ENCODE measurements at places on chromosomes 12 and 14.

DNA sequence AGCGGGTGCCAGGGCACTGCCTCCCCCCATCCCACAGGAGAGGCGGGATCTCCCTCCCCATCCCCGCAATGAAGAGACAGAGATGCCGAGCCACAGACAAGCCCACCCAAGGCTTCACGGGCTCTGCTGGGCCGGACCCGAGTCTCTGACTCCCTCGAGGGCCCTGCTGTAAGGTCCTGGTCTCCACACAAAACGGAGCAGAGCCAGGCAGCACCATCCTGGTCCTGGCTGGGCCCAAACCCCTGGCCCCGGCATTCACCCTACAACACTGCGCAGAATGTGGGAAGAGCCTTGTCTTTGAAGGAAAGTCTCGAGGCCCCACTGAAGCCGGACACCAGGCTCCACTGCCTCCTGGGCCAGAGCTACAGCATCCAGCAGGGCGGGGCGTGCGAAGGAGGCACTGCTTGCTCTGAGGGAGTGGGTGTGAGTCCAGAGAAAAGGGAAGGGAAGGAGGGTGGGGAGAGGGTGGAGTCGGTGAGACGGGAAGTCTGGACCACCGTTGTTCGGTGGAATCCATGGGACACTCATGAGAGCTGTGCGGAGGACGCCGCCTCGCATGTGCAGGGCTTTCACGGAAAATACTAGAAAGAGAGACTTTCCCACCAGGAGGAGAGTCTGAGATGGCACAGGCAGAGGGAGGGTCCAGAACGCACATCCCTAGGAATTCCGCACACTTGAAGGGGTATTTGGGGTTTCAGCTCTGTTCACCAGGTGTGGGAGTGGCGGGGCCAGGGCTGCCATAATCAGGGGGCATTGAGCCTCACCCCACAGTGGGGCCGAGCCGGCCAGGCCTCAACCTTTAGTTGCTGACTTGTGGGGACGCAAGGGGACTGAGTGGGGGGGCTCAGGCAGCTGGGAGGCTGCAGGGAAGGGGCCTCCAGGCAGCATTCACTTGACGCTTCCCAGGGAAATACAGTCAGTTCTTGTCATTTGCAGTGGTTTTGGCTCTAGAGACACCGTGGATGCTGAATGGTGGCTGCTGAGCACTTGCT is 36.8 kb downstream of the GALNT9 start:
- no peak for DNase-seq

GRCh38 chr12:124412646-124413015 is 117.7 kb downstream of the RFLNA start:
- DNase-seq: no peak

DNA sequence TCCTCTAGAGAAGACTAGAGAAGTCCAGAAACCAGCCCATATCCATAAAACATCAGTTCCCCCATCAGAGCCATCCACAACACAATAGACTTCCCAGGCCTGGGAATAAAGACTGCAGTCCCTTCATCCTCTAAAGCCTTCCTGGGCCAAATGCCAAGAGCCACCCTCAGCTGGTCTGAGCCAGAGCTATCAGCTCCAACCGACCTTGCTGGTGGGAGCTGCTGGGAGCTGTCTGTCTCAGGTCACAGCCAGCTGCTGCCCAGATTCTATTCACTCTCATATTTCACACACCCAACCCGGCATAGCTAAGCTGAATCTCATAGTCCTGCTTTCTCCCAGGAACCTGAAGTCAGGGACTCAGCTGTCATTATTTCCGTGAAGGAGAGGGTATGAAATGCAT is 10.9 kb upstream of the TFCP2 start:
- no peak for DNase-seq

DNA sequence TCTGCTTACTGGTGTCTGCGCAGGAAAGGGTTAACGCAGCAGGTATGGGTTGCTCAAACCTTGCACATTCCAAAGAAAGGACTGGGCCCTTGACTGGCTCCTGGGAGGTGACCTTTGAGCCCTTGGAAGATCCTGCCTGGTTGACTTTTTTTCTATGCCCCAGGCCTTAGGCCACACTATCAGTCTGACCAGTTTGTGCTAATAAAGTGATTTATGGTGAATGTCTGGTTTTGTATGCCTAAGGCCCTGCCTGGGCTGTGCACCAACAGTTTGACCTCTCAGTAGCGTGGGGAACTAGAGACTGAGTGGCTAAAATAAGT is 61.4 kb upstream of the SCN8A start:
- DNase-seq: no peak

- DNase-seq: no peak
Observed at GRCh38 chr12:94445662-94446061, 14.0 kb downstream of the CEP83 start.

DNA sequence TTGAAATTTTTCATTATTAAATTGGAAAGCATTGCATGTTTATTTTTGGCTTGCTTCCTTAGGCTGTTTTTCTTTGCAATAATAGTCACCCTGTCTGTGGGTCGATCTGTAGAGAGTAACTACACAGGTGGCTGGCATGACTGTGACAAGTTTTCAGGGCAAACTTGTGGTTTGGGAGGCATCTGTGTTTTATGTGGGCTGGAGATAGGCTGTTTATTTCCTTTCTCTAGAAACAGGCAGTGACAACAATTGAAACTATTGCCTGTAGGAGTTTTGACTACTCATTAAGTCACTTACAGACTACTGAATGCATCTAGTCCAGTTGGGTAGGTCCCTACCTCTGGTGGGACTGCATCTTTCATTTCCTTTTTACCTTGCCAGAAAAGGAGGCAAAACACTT is 155.6 kb downstream of the DYRK2 start:
- DNase-seq: no peak

- no peak for DNase-seq
Observed at GRCh38 chr12:30197392-30198057, 413.8 kb upstream of the TMTC1 start.

GRCh38 chr14:89654998-89655397 is 238.0 kb upstream of the FOXN3 start:
- no peak for DNase-seq

DNA sequence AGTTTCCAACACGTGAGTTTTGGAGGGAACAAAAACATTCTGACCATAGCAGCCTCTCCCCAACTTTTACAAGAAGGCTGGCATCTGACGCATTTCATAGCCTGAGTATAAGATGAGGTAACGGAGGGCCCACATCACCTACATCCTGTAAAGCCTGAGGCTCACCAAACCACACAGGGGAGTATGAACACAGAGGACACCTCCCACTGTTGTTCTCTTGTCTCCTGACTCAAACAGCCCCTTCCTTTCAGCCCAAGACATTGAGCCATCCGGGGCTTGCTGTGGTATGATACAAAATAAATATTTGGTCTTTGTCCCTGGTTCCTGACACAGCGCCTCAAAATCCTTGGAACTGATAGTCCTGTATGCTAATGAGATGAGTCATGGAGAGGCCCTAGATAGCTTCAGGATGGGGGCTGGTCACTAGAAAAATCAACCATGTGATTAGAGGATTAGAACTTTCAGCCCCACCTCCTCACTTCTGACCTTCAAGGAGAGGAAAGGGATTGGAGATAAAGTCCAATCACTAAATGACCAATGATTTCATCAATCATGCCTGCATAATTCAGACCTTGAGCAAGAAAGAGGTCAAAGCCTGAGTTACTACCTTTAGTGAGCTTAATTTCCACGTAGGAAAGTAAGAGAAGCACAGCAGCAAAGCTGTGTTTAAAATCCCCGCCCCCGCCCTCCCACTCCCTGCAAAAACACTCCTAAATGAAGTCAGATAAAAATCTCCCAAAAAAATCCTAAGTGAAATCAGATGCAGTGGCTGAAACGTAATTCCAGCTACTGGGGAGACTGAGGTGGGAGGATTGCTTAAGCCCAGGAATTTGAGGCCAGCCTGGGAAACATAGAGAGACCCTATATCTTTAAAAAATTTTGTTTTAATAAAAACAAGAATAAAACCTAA is 236.4 kb downstream of the PCNX1 start:
- DNase-seq: no peak

DNA sequence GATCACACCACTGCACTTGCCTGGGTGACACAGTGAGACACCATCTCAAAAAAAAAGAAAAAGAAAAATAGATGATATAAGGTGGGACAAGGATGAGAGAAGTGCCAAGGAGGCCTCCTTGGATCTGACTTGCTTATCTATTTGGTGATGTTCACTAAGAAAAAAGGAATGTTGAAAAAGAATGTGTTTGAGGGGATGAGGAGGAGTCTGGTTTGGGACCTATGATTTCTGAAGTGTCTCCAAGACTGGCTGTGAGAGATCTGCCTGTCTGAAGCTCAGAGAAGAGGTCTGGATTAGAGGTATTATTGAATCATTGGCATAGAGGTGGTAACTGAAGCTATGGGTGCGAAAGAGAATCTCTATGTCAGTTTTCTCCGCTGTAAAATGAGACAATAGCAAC is 42.8 kb downstream of the BCAT1 start:
- no peak for DNase-seq

GRCh38 chr12:81440001-81440400 is 319.1 kb downstream of the PPFIA2 start:
- no peak for DNase-seq

- DNase-seq: no peak
Observed at GRCh38 chr14:59159169-59159568, 29.3 kb upstream of the DAAM1 start.

DNA sequence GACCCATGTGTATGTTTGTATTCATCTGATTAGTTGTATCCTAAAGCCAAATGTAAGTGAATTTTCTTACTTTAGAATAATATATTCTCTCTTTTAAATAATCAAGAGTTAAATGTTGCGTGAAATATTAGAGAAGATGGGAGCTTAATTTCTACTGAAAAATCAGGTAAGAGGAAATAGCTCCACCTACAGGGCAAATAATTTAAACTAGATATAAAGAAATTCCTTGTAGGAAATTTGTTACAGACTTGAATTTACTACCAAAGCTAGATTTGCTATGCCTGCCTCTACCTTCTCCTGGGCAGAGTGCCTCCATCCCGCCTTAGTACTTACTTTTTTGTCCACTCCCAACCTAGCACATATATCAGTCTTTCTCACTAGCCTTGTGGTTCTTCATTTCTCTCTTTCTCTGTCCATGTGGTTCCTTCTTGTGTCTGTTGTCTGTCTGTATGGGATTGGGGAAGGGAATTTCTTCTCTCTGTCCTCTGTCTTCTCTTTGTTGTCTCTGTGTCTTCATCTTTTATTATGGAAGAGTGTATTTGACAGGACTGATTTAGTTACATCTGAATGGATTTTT is 44.7 kb downstream of the PALS1 start:
- DNase-seq: no peak

DNA sequence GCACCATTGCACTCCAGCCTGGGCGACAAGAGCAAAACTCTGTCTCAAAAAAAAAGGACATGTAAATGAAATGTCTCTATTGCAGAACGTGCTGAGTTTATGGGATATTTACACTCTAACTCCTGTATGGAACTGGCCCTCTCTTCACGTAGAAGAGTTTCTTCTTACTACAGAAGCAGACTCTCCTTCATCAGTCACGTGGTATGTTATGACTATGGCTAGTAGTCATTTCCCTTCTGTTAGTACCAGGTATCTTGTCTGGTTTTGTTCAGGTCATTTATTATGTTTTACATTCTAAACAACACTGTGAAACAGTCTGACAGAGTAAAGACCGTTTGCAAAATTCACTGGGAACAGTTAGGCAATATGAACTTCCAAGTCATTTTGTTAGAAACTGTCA is 20.3 kb downstream of the KNTC1 start:
- DNase-seq: no peak

Measured in aorta (tissue), 5 donors.